ENCODE measurements at places on chromosomes 16 and 17. TPM values are rescaled to one million over a fixed set of nuclear protein-coding genes. Genes with fewer than 3 reads are reported as not detected.

Gene HS3ST3B1
- polyA plus RNA-seq, result 14.6 TPM

Gene SLC16A13
- 3.4 TPM for polyA plus RNA-seq

Gene PLD6
- 5.2 TPM for polyA plus RNA-seq

Gene CCDC40
- polyA plus RNA-seq, result 4.1 TPM

Gene NPIPB2
- polyA plus RNA-seq, result 4.1 TPM

Gene TMC5
- polyA plus RNA-seq, result 0.41 TPM

Gene DHRS7C
- polyA plus RNA-seq, result not detected

GRCh38 chr16:81641395-81642106 is 137.5 kb upstream of the PLCG2 start:
- H3K36me3 ChIP-seq, result peaks cover 49% of the 10 kb centered on the region
- no peaks in the 10 kb centered on the region for H3K27me3 ChIP-seq
- no peak overlapping the region for H3K4me3 ChIP-seq
- H3K4me1 ChIP-seq, result peaks cover 8% of the 10 kb centered on the region
- no peak overlapping the region for H3K27ac ChIP-seq

- no peaks in the 10 kb centered on the region for H3K36me3 ChIP-seq
- peaks cover 46% of the 10 kb centered on the region for H3K4me1 ChIP-seq
- H3K27me3 ChIP-seq, result peaks cover 36% of the 10 kb centered on the region
- no peak overlapping the region for H3K4me3 ChIP-seq
These were observed 9.6 kb upstream of the ATP2C2 start for GRCh38 chr16:84358601-84359295.

DNA sequence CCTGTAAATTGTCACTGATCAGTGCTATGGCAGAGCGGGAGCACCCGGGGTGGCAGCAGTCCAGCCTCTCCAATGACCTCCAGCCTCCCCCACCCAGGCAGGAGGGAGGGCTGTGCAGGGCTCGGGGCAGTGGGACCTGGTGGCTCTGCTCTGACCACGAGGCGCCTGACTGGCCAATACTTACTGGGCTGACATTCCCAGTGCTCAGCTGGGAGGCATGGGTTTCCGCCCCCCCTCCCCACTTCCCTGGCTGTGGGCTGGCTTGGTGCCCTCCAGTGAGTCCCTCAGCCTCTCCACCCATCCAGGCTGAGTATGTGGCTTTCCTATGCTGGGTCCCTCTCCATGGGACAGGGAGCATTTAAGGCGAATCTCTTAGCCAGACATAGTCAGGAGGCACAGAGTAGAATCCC is 2.7 kb downstream of the SOCS3 start:
- H3K4me1 ChIP-seq, result peaks cover 73% of the 10 kb centered on the region
- no peaks in the 10 kb centered on the region for H3K27me3 ChIP-seq
- no peak overlapping the region for H3K27ac ChIP-seq

DNA sequence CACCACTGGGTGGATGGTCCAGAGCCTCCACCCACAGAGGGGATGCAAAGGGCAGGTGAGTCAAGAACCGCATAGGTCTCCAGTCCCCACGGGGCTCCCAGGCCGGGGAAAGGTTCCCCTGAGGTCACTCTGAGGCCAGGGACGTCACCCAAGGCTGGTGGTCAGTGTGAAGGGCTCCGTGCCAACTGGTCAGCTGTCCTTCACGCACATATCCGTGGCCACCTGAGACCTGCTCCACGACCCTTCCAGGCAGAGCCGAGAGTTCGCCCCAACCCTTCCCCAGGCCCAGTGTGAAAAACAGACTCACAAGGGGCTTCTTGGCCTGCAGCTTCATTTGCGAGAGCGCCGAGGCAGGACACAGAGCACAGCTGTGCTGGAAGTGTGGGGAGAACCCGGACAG is 2.8 kb downstream of the TSR3 start:
- H3K36me3 ChIP-seq, result peaks cover 14% of the 10 kb centered on the region
- no peaks in the 10 kb centered on the region for H3K27me3 ChIP-seq
- H3K4me1 ChIP-seq, result peaks cover 32% of the 10 kb centered on the region
- no peak overlapping the region for H3K4me3 ChIP-seq

GRCh38 chr17:7912927-7913524 is 3.1 kb downstream of the RNF227 start:
- H3K27ac ChIP-seq, result no peak overlapping the region
- 0 out of 3 replicates have a peak, but pooled peaks cover 3% of the 10 kb centered on the region for H3K27me3 ChIP-seq
- H3K4me3 ChIP-seq, result no peak overlapping the region
- H3K36me3 ChIP-seq, result no peaks in the 10 kb centered on the region
- peak; percentile 77 for DNase-seq

DNA sequence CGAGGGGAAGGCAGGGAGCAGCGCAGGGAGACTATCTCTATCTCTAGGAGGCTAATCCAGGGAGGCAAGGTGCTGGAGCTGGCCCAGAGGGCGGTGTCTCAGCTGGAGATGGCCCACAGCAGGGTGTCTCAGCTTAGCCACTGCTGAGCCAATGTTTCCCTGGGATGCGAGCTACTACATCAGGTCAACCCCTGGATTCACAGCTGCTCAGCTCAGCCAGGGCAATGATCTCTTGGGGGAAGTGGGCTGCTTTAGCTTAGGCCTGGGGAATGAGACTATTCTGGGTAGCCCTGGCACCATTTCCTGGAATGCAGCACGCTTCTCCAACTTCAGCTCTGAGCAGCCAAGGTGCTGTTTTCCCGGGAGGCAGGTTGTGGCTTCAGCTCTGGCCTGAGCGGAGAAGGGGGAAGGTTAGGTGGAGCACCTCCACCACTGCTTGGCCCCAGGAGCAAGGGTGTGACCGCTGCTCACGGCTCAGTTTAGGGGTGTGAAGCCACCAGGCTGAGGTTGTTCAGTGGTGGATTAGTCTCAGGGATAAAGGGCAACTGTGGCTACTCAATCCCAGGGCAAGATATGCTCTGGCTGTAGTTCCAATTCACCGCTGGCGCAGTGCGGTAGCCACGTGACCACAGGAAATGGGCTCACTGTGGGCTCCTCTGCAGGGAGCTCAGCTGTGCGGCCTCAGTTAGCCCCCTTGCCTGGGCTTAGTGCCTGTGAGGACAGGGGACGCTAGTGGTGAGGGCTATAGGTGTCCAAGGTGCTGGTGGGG is 5.2 kb upstream of the PRSS21 start:
- H3K36me3 ChIP-seq, result no peaks in the 10 kb centered on the region
- no peak overlapping the region for H3K4me3 ChIP-seq
- H3K27ac ChIP-seq, result no peak overlapping the region
- peaks cover 45% of the 10 kb centered on the region for H3K27me3 ChIP-seq
- H3K4me1 ChIP-seq, result peaks cover 19% of the 10 kb centered on the region

DNA sequence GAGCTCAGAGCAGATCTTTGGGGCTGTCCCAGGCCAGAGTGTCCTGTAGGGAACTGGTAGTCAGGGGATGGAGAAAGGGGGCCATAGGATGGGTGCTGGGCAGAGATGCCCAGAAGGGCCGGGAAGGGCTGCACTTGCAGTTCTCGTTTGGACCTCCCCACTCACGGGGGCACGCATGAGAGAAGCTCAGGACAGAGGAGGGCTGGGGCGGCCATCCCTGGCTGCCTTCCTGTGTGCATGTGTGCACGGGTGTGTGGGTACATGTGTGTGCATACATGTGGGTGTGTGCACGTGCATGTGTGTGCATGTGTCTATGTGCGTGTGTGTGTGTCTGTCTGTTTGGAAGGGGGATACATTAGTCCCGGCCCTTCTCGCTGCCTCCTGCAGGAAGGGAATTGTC is 73.3 kb downstream of the COG7 start:
- no peaks in the 10 kb centered on the region for H3K36me3 ChIP-seq
- H3K27me3 ChIP-seq, result peaks cover 14% of the 10 kb centered on the region
- no peak overlapping the region for H3K27ac ChIP-seq
- no peaks in the 10 kb centered on the region for H3K4me1 ChIP-seq
- no peak for DNase-seq
- no peak overlapping the region for H3K4me3 ChIP-seq

DNA sequence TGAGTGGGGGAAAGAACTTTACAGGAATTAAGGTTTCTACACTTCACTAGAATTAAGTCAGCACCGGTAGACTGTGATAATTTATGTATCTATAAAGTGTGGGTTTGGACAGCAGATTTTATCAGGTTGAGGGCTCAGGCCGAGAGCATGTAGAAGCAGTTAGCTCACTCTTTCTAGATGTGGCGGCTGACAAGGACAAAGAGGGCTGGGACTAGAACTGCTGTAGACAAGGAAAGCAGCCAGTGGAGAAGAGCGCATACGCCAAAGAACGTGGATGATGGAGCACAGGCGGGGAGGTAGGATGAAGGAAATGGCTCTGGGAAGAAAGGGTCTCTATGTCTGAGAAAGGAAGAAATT is 504 bp upstream of the GOSR1 start:
- H3K4me3 ChIP-seq, result peak overlapping the region; percentile 85
- peak overlapping the region; percentile 87 for H3K27ac ChIP-seq
- peaks cover 33% of the 10 kb centered on the region for H3K4me1 ChIP-seq
- DNase-seq, result peak; percentile 9
- H3K36me3 ChIP-seq, result peaks cover 17% of the 10 kb centered on the region
- H3K27me3 ChIP-seq, result no peaks in the 10 kb centered on the region

DNA sequence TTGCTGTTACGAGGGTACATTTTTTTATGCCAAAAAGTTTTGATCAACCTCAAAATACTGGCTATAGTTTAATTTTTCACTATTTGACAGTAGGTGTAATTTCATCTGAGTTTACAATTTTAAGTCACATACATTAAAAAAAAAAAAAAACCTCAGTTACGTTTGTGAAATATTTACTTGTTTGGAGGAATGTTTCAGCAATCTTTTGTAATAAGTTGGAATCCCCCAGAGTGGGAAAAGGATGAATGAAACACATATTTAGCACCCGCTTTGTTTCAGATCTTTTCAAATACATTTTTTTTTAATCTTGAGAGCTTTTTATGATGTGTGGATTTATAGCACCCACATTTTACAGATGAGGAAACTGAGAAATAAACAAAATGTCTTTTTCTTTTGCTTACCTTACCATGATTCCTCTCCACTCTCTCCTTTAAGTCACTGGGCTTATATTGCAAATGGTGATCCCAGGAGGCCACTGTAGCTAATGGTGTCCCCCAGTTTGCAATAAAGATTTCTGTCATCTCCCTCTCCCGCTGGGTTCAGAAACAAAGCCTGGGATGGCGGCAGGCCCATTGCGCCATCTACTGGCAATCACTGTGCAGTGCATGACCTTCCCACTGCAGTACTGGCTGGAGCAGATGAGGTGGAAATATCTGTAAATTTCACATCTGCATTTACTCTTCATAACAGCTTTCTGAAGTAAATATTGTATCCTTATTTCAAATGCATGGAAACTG is 27.7 kb downstream of the TBC1D3B start:
- no peaks in the 10 kb centered on the region for H3K27me3 ChIP-seq
- DNase-seq, result peak; percentile 28

DNA sequence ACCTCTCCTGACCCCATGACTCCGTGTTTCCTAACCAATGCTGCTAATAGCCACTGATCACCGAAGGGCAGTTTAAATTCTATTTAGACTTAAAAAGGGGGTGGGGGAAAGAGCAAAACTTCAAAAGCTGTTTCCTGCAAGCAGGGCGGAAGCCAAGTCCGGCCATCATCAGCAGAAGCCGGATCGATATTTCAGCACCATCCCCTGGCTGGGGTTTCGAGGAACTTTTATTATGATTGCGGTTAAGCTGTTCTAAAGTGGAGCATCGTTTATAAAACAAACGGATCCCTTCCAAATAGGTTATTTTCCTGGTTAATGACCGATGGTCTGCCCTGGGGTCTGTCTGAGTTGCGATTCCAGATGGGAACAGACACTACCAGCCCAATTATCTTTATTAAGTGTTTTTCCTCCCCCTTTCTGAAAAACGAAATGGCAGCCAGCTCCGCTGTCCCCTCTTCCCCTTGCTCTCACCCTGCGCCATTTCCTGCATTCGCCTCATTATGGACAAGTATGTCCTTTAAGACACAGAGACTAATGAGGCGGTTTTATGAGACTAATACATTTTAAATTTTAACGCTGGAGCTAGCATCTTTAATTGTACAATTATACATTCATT is 76.1 kb upstream of the IRX3 start:
- no peak for DNase-seq
- no peak overlapping the region for H3K4me3 ChIP-seq
- H3K4me1 ChIP-seq, result no peaks in the 10 kb centered on the region
- H3K27ac ChIP-seq, result no peak overlapping the region
- peaks cover 2% of the 10 kb centered on the region for H3K27me3 ChIP-seq

DNA sequence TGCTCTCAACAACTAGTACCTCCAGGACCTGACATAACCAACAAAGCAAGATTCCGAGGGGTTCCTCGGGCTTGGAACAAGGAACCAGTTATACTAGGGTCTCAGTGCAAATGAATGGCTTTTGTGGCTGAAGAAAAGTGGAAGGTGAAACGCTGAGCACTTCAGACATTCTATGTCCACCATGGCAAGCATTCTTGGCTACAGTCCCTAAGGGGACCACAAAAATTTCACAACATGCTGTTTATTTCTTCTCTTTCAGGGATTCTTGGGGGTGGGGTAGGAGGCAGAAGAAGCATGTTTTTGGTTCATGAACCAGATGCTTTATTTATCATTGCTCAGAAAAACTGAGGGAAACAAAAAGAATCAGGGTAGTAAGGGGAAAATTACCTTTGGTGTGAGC is 479.9 kb upstream of the CDH11 start:
- no peaks in the 10 kb centered on the region for H3K4me1 ChIP-seq
- H3K27me3 ChIP-seq, result no peaks in the 10 kb centered on the region
- DNase-seq, result no peak
- no peaks in the 10 kb centered on the region for H3K36me3 ChIP-seq
- H3K27ac ChIP-seq, result no peak overlapping the region

DNA sequence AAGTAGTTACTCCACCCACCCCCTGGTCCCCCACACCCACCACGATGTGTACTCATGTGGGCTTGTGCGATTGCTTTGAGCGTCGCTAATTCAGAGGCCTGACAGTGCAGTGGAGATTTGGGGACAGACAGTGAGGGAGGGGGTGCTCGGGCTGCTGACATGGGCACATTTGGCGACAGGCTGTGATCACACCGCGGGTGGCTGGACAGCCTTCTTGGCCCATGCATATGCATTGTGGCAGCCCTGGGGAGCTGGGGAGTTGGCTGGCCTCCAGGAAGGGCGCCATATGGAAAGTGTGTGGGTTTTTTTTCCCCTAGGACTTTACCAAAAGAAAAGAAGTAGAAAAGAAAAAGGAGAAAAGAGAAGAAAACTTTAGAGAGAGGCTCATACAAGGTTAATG is 275.5 kb upstream of the N4BP1 start:
- DNase-seq, result no peak

DNA sequence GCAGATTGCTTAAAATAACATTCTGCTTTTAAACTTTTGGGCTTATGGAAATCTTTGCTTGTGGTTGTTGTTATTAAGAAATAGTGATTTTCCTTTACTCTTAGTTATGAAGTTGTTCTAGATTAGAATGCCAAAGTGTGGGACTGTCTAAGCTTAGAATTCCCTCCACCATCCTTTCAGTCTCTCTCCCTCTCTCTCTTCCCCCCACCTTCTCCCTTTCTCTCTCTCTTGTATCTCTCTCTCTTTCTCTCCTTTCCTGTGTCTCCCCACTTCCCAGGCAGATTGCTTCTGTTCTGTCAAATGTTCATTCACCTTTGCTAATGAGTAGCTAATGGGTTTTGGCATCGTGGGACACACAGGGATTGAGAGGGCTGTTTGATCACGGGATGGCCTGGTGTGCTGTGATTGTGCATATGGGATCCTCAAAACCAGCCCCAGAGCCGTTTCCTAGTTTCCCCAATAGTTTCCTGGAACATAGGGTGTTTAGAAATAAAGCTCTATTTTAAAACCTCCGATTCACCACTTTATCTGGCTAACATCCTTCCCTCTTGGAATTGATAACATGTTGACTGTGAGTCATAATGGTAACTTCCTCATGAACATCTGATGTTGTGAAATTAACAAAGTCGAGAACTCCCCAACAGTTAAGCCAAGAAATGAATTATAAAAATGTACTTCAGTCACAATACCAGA is 502.6 kb downstream of the TMEM114 start:
- 0 out of 2 replicates have a peak, but pooled peaks cover 1% of the 10 kb centered on the region for H3K27me3 ChIP-seq
- H3K27ac ChIP-seq, result no peak overlapping the region
- no peak overlapping the region for H3K4me3 ChIP-seq
- H3K4me1 ChIP-seq, result no peaks in the 10 kb centered on the region
- DNase-seq, result no peak

Data from HepG2 (cell line).